ENCODE measurements at places on chromosomes 1 and 21.

DNA sequence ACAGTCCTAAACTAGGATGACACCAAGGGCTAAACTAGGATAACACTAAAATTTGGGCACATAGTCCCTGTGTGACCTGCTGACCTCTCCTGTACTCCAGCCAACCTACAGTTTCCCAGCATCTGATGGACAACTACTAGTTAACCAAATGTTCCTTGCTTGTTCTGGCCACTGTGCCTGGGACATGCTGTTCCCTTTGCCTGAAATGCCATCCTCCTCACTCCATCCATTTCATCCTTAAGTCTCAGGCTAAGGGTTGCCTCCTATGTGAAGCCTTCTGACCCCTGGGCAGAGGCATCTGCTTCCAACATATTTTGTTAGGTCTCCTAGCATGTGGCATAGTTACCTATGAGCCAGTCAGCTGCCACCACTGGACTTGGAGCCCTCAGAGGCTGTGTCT is 204.9 kb upstream of the JUN start:
- DNase-seq: no peak

- DNase-seq: no peak
These were observed 173.4 kb upstream of the RUNX1 start for GRCh38 chr21:35222541-35222941.

GRCh38 chr1:114737314-114737849 is 20.4 kb downstream of the CSDE1 start:
- DNase-seq: no peak

DNA sequence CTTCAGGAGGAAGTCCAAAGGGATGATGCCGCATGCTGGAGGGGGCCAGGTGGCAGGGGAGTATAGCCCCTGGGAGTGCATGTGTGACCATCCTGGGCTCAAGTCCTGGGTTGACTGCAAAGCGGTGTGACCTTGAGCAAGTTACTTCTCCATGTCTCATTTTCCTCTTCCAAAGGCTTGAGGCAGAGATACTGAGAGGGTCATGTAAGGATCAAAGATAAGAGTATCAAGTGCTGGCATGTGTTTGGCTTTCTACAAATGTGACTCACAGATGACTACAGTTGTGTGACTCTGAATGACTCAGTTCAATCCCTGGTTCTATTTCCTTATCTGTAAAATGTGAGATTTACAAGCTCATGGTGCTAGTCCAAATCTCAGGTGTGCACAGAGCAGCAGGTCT is 26.1 kb downstream of the PROK1 start:
- no peak for DNase-seq

- DNase-seq: no peak
These were observed 134.9 kb upstream of the B3GALT2 start for GRCh38 chr1:193321242-193321840.

DNA sequence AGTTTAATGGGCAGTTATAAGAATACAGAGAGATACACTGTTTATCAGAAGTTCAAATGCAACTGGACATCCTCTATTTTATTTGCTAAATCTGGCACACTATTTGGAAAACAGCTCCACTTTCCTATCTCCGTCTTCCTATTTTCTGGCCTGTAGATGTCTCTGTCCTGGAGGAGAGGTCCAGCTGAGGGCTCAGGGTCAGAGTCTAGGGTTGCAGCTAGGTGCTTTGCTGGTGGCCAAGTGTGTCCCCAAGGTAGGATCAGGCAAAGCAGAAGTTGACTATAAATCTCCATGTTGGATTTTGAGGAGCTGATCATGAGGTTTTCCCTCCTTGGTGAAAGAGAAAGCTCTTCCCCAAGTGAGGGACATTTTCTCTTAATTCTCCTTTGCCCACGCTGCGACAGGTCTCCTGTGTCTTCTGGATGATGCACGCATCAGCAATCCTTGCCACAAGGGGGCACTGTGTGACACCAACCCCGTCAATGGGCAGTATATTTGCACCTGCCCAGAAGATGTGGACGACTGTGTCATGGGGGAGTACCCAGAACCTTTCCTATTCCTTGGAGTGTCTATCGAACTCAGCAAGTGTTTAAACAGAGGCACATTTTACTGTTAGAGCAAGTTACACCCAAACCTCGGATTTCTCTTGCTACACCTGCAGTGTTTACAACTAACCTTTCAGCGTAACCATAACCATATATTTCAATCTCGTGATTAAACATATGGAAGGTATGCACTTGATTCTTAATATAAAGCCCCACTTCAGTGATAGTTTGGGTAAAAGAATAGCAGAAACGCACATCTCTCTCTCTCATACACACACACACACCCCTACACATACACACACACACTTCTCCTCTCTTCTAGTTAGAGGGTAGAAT is 10.2 kb downstream of the ADAM30 start:
- DNase-seq: peak; percentile 29

GRCh38 chr21:34779860-34780259 is 111.1 kb downstream of the CLIC6 start:
- DNase-seq: no peak

GRCh38 chr1:224496826-224497225 is 62.2 kb upstream of the WDR26 start:
- DNase-seq: no peak

DNA sequence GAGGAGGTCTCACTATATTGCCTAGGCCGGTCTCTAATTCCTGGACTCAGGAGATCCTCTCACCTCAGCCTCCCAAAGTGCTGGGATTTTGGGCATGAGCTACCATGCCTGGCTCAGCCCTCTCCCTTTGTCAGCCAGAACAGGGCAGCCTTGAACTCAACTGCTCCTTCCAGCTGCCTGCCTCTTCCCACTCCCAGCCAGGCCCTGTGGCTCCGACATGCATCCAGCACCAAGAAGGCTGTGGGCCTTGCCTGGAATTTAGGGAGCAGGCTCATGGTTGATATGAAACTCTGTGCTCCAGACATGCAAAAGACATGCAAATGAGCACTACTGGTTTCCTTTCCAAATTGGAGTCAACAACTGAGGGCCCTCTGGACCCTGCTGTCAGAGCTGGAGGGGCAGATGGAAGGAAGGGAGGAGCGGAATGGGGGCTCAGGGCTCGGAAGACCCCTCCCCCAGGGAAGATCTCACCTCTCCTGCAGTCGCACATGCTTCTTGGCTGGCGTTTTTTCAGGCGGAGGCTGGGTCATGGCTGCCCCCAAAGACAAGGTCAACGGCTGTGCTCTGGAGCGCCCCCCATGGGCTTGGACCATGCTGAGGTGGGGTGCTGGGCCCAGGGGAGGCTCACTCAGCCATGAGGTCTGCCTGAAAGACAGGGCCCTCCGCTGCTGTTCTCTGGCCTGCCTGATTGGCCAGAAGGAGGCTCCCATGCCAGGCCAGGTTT is 1.4 kb downstream of the PTPN7 start:
- no peak for DNase-seq

DNA sequence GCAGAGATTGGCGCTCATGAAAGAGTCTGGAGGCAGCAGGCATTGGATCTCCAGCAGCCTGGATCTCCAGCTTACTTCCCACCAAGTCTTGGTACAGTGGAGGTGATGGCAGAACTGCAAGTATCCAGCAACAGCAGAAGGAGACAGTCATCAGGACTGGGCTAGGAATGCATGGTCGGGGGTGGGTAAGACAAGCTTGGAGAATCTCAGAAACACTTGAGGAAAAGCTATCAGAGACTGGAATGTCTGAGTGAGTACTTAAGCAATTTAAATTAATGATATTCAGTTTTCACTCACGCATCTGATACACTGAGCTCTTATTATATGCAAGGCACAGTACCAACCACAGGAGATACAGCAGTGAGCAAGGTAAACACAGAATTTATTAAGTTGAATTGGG is 9.8 kb downstream of the TMEM35B start:
- no peak for DNase-seq

GRCh38 chr1:195005338-195005737 is 1602.9 kb downstream of the KCNT2 start:
- no peak for DNase-seq

DNA sequence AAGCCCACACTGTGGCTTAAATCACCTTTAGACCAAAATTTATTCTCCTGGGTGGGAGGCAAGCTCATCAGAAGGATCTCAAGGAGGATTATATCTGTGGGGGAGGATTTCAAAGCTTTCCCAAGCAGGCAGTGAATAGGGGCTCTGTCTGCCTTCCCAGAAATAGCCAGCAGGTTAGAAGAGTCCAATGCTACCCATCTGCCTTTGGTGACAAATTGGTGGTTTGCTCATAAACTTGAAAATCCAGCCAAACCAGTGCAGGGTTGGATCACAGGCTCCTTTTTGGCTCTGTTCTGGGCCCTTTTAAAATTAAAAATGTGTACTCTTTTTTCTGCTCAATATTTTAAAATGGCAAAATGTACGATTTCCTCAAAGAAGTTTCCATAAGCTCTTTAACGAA is 118.9 kb upstream of the ZC3H11B start:
- DNase-seq: no peak

GRCh38 chr1:173280899-173281660 is 73.9 kb upstream of the TNFSF4 start:
- no peak for DNase-seq

DNA sequence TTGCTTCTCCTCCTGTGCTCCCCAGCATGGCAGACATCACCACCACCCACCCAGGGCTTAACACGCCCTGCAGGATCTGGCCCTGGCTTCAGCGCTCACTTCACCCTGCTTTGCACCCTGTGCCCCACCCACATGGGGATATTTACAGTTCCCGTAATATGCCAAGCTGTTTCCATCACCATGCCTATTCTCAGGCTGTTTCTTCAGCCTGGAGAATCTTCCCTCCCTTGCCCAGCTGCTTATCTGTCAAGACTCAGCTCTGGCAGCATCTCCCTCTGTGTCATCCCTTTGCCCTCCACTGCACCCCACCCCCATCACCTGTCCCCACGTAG is 3.6 kb upstream of the AHCYL1 start:
- DNase-seq: no peak

- DNase-seq: no peak
These were observed 345 bp downstream of the SLX9 start for GRCh38 chr21:44940116-44940631.

DNA sequence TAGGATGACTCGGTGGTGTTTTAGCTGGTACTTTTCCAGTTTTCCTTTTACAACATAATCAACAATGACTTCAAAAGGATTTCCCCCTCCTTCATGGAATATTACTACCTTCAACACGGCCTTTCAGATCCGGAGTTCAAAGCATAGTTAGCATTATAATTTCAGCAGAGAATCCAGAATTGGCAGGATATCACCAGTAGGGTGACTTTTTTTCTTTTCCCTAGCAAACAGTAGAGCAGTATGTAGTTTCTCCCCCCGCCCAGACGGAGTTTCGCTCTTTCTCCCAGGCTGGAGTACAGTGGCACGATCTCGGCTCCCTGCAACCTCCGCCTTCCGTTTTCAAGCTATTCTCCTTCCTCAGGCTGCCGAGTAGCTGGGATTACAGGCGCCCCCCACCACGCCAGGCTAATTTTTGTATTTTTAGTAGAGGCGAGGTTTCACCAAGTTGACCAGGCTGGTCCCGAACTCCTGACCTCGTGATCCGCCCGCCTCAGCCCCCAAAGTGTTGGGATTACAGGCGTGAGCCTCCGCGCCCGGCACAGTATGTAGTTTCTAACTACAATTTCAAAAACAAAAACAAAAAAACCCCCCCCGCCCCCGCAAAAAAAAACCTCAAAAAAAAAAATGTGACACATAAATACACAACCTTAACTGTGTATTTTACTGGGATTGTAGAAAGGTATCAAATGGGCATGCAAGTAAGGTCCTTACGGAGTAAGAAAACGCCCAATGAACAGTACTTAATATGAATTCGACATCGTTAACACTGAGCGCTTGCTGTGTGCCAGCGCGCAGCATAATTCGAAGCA is 1.5 kb upstream of the COX20 start:
- peak; percentile 27 for DNase-seq

DNA sequence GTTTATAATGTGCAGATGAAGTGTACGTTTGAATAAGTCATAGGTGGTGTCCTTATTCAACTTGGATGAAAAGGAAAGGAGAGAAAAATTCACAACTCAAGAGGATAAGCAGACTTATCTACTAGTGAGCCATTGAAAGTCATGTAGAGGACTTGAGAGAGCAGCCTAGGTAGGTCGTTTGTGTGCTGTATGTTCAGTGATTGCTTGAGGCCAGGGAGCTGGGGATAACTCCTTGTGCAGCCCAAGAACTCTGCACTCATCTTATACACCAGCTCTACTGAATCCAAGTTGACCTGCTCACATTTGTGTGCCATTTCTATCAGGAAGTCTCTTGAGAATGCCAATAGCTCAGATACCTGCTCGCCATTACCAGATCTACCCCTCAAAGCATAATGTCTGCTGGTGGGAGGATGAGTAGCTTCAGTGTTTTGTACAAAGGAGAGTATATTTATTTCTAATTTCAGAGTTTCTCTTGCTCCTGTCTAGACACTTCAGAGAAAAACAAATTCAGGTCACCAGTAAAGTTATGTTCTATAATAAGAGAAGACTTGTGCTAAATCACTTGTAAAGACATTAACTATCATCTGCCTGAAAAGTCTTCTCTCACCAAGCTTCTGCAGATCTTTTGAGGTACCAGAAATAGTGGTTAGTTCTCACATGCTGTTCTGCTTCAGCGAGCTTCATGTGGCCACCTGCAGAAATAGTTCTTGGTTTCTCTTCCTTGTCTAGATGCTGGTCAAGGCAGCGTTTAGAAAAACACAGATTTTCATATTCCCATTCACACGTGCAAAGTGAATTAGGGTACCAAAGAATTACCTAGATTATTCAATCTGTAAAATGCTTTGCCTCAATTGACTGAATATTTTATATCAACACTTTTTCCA is 10.8 kb downstream of the S1PR1 start:
- no peak for DNase-seq

DNA sequence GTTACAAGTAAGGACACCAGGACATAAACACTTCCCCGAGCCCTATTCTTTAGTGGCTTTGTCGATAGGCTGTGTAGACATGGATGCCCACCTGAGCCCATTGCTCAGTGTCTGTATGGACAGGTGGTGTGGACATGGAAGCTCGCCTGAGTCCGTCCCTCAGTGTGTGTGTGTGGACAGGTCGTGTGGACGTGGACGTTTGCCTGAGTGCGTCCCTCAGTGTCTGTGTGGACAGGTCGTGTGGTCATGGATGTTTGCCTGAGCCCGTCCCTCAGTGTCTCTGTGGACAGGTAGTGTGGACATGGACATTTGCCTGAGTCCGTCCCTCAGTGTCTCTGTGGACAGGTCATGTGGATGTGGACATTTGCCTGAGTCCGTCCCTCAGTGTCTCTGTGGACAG is 38.7 kb upstream of the COL6A2 start:
- no peak for DNase-seq

- no peak for DNase-seq
These were observed 37.7 kb downstream of the ODR4 start for GRCh38 chr1:186413319-186413718.

DNA sequence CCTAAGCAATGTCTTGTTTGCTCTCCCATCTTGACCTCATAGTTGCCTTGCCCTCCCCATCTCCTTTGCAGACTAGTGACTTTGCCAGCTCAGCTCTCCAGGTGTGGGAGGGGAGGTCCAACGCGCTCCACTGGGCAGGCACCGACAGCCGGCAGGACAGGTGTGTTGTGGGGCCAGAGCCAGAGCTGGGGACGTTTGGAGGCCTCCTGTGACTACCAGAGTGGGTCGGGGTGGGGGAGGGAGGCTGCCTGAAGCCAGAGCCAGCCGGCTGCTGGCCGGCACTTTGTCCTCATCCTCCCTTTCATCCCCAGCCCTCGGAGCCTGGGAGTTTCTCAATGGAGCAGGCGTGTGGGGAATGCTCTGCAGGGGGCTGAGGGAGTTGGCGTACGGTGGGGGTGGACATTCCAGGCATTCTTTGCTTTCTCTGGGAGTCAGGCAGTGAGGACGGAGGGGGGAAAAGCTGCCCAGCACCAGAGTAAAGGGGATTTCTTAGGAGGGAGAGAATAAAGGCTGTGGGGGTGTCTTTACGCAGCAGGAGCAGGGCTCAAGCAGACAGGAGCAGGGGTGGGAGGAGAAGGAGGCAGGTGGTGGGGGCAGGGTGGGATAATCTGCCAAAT is 20.2 kb downstream of the NUAK2 start:
- no peak for DNase-seq

- no peak for DNase-seq
These were observed 53.8 kb upstream of the ZSWIM5 start for GRCh38 chr1:45260244-45260643.

Data from activated CD4-positive, CD25-positive, alpha-beta regulatory T cell (primary cell).